ENCODE measurements at places on chromosomes 3 and 15. TPM values are rescaled to one million over a fixed set of nuclear protein-coding genes. Genes with fewer than 3 reads are reported as not detected.

- DNase-seq = no peak
Observed at GRCh38 chr15:79282371-79283251, at the start of gene ANKRD34C. TSS of gene ANKRD34C (plus strand) at chr15:79282722. CDS start at chr15:79293285, 10,563 bp downstream.

DNA sequence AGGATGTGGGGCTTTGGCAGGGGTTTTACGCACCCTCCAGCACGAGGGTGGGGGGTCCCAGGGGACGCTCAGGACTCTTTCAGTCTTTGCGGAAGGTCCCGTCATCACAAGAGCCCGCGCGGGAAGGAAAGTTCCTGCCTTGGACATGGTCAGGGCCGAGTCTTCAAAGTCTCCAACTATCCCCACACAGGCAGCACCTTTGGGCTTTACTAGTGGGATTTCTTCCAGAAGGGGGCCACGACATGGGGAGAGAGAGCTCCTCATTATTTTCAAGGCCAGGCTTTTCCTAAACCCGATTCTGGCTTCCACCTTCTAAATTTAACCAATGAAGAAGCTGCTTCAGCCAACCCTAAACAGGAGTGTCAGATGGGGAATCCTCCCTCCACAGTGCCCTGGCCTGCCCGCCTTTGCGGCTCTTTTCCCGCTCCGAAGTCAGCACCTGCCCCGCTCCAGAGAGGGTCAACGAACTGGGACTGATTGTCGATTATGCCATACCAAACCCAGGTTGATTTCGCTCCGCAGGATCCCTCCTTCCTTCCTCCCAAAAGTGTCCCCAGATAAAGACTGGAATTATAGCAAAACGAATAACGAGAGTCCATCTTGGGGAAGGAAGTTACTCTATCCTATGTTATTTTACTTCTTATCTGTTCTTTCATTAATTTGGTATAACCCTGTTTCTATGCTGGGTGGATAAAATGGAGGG, 11.0 kb downstream of the SHOX2 start:
- DNase-seq = no peak

DNA sequence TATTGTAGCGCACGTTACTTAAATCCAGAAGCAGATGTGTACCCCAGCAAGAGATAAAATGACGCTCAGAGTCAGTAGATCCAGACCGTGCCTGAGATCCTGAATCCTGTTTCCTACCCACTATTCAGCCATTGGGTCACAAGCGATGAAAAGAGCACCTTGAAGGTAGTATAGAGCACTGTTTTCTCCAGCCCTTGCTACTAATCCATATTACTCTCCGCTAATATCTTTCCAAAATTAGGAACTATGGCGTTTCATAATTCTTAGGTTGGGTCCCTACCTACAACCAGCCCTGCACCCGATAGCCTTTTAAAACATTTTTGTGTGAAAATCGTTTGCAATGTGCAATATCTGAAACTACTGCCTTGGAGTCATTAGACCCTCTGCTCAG, 596 bp downstream of the BTD start:
- DNase-seq = no peak

GRCh38 chr15:66948294-66948693, 117.1 kb upstream of the SMAD3 start:
- no peak for DNase-seq

DNA sequence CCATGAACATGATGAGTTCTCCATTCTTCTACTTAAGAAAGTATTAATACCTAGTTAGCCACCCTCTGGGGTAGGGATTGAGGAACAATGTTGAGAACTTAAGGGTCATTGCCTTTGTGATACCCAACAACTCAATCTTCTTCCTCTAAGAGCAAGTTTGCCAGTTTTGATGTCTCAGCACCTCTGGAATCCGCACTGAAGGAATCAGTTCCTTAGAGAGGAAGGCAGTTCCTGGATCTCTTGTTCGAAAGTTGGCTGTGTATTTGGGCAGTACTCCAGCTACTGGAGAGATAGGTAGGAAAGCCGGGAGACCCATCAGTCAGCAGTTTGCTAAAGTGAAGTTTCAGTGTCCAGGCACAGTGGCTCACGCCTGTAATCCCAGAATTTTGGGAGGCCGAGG, 35.6 kb upstream of the MTHFS start:
- no peak for DNase-seq

- DNase-seq = no peak
Observed at GRCh38 chr3:106071306-106071705, 202.5 kb upstream of the CBLB start.

DNA sequence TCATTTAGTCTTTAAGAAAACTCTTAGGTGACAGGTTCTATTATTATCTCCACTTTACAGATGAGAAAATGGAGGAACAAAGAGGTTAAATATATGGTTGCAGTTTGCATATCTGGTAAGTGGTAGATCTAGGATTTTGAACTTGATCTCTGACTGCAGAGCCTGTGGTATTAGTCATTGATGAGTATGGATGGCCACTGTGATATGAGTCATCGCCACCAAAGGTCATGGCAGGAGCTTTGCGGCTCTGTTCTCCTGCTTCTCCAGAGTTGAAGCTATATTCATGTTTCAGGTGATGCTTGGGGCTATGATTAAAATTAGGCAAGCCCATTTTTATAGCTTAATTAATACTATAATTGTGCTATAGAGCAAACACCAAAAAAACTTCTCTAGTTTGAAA, 306.2 kb upstream of the DPPA4 start:
- DNase-seq = no peak

DNA sequence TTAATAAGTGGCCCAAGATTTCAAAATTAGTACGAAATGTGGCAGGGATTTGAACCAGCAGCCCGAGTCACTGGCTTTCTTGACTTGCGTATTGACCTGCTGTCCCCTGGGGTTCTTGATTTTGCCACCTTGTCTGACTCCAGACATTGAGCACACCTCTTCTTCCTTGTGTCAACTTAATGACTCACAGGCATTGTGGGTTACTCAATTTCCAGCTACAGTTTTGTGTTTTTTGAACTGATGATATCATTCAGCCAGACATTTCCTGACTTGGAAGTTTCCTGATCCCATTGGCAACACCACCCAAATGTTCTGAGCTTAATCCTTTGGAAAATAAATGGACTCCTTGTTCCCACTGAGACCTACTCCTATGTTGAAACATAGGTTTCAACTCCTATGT, 64.2 kb downstream of the MOBP start:
- no peak for DNase-seq

- DNase-seq = no peak
Observed at GRCh38 chr3:46372492-46373359, 2.0 kb downstream of the CCR5 start.

GRCh38 chr3:124919756-124920155, 14.8 kb downstream of the MUC13 start:
- no peak for DNase-seq

- DNase-seq = no peak
Observed at GRCh38 chr15:47364230-47365141, 352.8 kb upstream of the SEMA6D start.

DNA sequence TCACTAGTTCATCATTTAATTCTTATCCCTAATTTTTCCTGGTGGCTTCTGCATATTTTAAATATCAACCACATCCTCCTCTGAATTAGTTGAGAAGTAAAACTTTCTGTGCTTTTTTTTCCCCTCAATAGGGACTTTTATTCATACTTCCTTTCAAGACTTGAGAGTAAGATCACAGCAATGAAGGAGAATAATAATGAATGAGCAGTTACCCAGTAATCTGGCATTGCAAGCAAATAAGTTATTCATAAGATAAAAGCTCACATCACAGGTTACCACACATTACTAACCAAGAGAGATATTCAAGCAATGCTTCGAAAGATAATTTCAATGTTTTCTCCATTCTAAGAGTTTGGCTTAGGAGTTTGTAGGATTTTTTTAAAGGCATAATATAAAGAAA, 50.3 kb downstream of the BTLA start:
- DNase-seq = no peak

- no peak for DNase-seq
Observed at GRCh38 chr15:77483425-77484140, 62.9 kb downstream of the HMG20A start.

- DNase-seq = no peak
Observed at GRCh38 chr3:61451841-61452240, 109.5 kb upstream of the PTPRG start.

DNA sequence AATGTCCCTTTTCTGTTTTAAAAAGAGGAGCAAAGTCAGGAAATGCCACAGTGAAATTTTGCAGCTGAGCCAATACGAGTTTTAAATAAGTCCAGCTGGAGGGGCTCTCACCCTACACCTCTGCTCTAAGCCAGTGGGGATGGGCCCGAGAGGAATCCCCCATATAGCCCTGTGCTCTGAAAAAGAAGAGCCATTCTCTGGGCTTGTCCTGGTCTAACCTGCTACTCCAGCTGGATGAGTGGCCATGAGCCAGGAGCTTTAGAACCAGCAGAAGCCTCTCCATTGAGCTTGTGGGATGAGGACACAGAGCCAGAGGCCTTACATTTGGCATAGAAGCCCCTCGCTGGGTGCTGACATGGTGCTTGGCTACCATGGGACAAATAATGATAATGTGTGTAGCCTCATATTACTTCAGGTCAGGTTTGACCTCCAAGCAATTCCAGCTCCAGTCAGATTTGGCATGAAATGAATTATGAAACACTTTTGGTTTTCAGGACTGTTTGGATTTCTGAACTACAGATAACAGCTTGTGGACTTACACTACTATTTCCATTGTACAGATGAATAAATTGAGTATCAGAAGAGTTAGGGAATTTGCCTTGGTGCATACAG, 172.4 kb downstream of the CHST2 start:
- peak; percentile 22 for DNase-seq

DNA sequence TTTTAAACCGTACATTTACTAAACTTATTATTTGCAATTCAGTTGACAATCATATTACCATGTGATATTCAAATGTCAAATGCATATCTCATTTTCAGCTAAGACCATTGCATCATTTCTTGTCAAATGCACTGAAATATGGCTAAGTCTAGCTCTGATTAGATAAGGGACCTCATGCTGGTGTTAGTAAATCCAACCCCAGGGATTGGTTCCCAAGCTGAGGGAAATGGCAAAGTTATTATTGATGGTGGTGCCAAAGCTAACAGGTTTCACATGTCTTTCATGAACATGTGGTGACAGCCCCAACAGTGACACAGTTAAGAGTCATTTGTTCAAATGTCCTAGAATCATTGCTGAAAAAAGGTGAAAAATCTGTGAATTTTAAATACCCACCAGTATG, 641.1 kb downstream of the MECOM start:
- no peak for DNase-seq

GRCh38 chr3:104245261-104245660, 1121.4 kb upstream of the ALCAM start:
- DNase-seq = no peak

DNA sequence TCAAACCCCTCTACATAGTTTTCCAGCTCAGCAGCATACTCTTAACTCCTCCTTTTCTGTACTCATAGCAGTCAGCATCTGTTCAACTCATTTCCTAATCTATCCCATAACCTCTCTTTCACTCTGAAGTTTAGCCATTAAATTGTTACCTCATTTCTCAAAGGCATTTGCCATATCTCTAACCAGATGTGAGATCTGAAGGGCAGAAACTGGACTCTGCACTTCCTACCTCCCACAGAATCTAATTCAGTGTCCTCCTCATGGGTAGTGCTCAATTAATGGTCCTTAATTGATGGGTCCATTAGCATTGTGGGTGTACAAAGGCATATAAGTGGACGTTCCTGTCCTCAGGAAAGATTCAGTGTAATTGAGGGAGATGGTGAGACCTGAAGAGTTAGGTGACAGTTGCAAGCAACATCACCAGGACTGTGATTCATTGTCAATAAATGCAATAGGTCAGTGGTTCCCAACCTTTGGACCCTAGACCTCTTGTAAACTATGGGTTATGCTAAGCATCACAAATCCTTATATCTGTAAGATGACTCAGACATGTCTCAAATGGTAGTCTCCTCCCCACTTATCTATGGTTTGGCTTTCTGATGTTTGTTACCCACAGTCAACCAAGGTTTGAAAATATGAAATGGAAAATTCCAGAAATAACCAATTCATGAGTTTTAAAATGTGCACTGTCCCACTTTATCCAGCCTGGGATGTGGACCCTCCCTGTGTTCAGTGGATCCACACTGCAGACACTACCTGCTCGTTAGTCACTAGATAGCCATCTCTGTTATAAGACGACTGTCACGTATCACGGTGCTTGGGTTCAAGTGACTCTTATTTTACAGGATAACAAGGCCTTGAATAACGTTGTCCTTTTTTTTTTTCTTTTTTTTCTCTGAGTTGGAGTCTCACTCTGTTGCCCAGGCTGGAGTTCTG, 25.0 kb upstream of the UACA start:
- no peak for DNase-seq

DNA sequence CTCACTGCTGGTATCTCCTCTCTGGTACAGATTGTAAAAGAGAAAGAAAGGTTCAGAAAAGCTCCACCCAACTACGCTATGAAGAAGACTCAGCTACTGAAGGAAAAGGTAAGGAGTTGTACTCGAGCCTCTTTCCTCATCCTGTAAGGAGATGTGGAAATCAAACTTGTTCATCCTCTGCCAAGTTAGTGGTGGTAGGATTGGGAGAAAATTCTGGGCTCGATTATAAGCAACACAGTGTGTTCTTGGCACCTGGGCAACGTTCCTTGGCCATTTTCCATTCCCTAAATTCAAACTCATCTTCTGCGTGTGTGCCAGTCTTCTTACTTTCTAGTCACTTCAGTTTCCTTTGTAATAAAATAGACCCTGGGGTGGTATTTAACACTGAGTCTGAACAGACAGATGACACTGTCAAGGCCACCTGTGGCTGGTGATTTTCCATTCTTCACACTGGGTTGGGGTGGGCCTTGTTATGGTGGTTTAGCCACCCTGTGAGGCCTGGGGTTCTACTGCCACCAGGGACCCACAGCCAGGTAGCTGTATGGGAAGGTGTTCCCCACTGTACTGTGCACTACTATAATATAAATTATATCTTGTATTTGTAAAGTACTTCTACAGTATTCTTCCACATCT, 17.1 kb upstream of the ITPKA start:
- DNase-seq = no peak

DNA sequence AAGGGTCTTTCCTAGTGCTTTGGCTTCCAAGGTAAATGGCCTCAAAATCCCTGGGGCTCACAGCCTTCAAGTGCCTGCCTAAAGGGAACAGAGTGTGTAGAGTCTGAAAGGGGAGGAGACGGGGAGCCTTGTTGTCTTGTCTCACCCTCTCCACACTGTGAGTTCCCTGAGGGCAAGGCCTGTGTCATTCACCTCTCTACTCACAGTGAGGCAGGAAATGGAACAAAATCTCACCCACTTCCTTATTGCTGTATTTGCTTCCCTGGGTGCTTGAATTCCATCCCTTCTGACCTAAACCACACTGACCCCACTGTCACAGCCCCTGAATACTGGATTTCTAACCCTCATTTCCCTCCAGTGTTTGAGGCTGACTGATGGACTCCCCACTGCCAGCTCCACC, 197.5 kb downstream of the EPHB1 start:
- no peak for DNase-seq

OSTN gene
- total RNA-seq = 0.36 TPM

CILP gene
- 7.3 TPM for total RNA-seq

MASP1 gene
- 214 TPM for total RNA-seq

ABHD17C gene
- total RNA-seq = 5.9 TPM

FETUB gene
- total RNA-seq = not detected

CHRM5 gene
- not detected for total RNA-seq

SH2D7 gene
- not detected for total RNA-seq

CP gene
- 6.2 TPM for total RNA-seq

GCSAM gene
- 0.25 TPM for total RNA-seq

DNAJB11 gene
- 24.6 TPM for total RNA-seq

ABHD14A gene
- total RNA-seq = 25.8 TPM

TLNRD1 gene
- 5.5 TPM for total RNA-seq
